Dermis microvascular lymphatic vessel endothelial cell (primary cell): ENCODE measurements at places on chromosomes 12 and 14.

DNA sequence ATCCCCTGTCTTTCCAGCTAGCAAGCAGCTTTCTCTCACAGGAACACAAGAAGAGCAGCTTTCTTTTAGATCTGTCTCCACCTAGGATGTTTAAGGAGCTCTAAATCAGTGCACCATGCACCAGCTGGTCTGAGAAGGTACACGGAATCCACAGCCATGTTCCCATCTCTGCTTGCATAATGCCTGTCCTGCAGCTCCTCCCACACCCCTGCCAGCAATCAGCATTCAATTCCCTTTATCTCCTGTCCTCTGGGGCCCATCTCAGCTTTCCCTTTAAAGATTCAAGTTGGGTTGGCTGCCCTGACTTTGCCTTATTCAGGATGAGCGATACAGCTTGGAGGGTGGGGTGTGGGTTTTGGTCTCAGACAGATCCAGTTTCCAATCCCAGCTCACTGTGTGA lies 826.3 kb downstream of the BCL11B start:
- no peak for DNase-seq

- DNase-seq: no peak
Measured at GRCh38 chr14:55938249-55938791, 179.9 kb upstream of the PELI2 start.

DNA sequence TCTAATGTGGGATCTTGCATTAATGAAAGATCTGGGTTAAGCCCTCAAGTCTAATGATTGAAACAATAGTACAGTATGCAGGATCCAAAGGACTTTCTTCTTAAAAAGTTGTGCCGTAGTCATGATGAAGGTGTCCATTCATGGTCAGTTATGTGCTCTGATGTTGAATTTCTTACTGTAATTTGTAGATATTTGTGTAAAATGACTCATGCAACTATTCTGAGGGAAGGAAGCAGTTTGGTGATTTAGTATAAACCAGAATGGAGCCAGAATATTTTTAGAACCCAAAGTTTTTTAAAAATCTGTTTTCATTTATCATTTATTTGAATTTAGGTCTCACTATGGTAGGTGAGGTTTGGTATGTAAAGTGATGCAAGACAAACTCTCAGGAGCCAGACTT lies 151.2 kb downstream of the AKAP6 start:
- DNase-seq: no peak

DNA sequence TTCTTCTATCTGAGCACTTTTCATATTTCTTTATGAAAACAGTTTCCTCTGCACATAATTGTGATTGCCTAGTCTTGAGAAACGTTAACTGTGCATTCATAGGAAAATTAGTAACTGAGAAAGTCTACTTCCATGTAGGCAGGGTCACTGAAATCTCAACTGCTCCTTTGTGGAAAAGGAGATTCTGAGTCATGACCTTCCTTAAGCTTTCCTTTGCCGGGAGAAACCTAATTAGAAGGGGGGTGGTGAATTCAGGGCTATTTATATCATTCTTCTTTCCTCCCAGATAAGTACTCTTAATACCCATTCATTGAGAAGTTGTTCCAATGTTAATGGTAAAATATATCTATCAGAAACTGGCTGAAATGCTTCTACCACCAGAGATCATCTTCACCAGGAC lies 751.0 kb upstream of the TMEM132C start:
- no peak for DNase-seq

DNA sequence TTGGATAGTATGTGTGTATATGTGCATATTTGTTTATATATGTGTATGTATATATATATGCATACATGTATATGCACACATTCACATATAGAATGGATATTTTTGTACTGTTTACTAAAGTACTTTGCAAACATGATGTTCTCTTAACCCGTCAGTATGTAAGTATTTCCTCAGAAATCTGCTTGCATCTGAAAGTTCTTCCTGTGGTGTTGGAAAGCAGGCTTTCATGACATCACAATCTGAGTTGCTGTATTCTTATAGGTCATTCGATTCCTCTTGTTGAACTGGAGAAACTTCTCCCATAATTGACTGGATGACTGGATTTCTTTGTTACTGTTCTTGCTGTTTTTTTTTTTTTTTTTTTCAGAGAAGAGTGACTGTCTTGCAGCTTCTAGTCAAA lies 29.1 kb downstream of the GABARAPL1 start:
- no peak for DNase-seq

GRCh38 chr14:80575763-80576162 lies 364.5 kb upstream of the DIO2 start:
- DNase-seq: no peak

GRCh38 chr12:120264904-120265472 lies 542 bp downstream of the PXN start:
- no peak for DNase-seq

DNA sequence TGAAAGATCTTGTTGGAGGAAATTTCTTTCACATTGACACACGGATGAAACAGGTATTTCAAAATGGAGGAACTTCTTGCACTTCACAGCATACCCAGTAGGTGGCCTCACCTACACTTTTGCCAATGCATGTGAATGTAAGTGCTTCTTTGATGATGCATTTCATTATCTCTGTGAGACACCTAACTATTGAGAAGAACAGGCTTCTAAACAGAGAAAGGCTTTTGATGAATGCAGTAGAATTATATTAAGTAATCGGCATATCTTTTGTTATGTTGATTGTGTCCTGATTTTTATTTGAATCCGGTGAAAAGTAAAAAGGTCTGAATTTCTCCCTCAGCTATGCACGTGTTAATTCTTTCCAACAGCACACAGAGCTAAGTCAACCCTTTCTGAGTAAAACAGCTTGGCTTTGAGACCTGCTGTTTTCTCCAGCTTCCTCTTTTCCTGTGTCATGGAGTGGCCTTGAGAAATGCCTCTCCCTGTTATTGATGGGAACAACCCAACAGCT lies 399.0 kb downstream of the NAV3 start:
- DNase-seq: peak; percentile 43

GRCh38 chr12:81819991-81820633 lies 61.0 kb upstream of the PPFIA2 start:
- no peak for DNase-seq

- DNase-seq: no peak
Measured at GRCh38 chr12:98402671-98403070, 112.7 kb upstream of the TMPO start.

DNA sequence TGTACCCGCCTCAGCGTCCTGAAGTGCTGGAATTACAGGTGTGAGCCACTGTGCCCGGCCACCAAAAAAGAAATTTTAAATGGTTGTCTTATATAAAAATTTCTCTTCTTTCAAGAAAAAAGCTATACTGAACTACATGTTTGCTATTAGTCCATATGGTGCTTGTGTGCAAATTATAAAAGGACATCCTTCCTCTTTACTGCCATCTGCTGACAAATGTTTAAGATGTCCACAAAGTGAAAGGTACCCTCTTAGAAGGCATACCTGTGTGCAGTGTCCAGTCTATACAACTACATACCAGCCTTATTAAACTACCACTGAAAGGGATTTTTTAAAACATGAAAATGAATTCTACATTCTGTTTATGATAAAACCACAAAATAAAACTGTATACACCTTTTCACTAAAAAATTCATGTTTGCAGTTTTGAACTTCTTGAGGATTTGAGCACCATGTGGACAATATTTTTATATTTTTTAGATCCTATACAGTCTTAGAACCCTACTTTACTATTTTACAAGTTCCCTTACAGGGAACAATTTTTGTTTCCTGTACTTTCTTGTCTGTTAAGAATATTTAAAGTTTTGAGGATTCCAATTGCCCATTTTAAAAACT lies 32.8 kb upstream of the TOMM20L start:
- DNase-seq: peak; percentile 11

DNA sequence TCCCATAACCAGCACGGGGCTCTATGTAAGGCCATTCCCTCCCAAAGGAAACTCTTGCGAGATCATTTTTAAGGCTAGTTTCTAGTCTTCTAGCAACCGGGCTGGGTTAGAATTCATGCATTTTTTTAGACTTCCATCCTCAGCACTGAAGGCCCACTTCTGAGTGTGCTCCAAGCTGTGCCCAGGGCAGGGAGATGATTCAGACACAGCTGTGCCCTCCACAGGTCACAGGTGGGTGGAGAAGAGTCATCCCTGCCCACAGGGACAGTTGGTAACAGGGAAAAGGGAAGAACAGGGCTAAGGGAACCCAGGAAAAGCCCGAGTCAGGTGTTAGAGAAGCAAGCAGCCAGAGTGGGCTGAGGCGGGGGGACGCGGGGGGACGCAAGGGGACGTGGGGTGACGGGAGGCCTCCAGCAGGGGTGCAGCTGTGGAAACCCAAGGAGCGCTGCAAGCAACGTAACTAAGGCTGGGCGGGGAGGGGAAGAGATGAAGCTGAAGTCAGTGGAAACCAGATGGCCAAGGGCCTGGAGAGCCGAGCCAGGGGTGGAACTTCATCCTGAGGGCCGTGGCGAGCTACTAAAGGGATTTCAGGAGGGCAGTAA lies 27.2 kb upstream of the PPP2R5C start:
- no peak for DNase-seq

DNA sequence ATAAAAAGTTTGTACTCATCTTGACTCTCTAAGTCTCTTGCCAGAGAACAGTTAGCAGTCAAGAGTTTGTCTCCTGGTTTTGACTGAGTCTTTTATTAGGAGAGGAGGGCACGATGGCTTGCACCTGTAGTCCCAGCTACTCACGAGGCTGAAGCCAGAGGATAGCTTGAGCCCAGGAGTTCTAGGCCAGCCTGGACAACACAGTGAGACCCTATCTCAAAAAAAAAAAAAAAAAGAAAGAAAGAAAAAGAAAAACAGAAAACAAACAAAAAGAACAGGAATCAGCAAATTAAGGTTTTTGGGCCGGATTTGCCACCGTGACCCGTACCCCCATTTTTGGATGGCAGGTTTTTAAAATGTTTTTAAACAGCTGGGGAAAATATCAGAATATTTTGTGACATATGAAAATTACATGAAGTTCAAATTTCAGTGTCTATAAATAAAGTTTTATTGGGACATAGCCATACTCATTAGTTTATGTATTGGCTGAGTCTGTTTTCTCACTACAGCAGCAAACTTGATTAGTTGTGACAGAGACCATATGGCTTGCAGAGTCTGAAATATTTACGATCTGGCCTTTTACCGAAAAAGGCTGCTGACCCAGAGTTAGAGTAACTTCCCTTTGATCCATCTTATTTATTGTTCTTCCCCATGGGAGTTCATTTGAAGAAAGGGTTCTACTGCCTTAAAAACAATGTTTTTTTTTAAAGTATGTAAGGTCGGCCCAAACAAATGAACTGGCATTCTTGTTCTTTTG lies 31.2 kb downstream of the VEZT start:
- no peak for DNase-seq
